Activated CD4-positive, alpha-beta T cell treated with anti-CD3 and anti-CD28 coated beads, Interleukin-2, amount 10 ng/mL, durations not matched to agents 7 days and 5 days (primary cell): ENCODE measurements at places on chromosomes 13 and 19. TPM values are rescaled to one million over a fixed set of nuclear protein-coding genes. Genes with fewer than 3 reads are reported as not detected.
A peak's percentile ranks its signal among the peaks of the same experiment; 100 is the strongest.

- DNase-seq, result no peak
Measured at GRCh38 chr19:7682175-7682855, 1.7 kb downstream of the TRAPPC5 start.

DNA sequence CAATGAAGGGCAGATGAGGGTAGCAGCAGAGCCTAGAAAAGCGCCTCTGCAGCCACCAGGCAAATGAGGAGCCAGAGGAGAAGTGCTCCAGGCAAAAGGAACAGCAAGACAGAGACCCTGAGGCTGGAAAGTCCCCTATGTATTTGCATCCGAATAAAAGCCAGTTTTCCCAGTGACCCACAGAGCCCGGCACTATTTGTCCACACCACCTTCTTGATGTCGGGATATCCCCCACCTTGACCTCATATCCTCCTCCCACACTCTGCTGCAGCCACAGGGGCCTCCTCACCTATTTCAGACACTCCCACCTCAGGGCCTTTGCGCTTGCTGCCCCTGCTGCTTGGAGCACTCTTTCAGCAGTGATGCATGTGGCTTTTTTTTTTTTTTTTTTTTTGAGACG is 6.6 kb downstream of the ATG4D start:
- DNase-seq, result no peak

- no peak for DNase-seq
Measured at GRCh38 chr13:48977286-48977625, 1.5 kb downstream of the FNDC3A start.

DNA sequence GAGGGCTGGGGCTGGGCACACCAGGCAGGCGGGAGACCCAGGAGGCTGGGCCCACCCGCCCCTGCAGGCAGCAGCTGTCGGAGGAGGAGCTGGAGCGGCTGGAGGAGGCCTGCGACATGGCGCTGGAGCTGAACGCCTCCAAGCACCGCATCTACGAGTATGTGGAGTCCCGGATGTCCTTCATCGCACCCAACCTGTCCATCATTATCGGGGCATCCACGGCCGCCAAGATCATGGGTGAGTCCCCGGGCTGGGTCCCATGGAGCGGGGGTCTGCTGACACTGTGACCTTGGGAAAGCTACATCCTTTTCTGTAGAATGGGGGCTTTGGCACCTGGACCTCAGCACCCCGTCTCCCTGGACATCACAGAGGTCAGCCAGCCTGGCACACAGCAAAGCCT is 8.1 kb downstream of the PRPF31 start:
- DNase-seq, result no peak

DNA sequence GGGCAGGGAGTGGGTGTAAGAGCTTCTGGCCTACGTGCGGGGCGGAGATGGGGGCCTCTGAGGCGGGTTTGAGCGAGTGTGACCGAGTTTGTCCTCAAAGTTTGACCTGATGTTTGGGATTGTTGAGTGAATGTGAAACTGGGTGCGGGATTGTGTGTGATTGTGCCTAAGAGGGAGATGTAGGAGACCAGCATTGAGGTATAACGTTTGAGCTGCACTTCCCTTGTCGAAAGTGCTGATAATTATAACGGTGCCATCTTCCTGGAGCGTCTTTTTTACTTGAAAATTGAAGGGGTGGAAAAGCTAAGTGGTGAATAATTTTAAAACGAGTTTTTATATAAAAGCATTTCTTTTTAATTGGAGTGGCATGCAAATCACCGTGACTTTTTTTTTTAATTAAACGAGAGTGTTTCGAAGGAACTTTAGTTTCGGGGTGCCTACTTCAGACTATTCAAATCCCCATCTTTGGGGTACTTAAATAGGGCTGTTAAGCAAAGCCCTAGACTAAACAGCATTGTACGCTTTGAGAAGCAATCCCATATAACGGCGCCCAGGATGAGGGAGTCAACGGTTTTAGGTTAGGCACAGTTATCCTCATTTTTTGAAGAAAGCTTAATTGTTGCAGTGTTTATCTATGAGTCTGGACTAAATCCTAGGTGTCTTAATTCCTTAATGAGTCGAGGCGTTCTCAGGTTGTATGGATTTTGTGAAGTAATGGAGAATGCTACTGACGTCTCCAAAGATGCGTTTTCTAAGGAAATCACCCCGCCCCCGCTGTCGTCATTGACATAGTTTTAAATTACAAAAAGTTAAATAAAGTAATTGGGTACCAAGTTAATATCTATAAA is 594 bp downstream of the ZNF146 start:
- peak; percentile 7 for DNase-seq

DNA sequence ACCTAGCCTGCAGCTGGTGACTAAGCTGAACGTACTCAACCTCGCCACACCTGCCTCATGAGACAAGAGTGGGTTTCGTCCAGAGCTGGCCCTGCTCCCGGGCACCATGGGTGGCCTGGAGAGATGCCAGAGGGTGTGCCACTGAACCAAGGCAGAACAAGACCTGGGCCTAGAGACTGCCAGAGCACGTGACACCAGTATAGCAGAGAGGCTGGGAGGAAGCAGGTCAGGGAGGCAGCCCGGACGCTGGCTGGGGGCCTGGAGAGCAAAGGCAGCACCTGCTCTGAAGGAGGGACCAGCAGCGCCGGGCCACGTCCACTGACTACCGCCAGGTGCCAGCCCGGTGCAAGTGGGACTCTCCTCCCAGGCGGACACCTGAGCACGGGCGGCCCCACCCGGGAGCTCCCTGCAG is 7.3 kb upstream of the C13orf46 start:
- DNase-seq, result no peak

GRCh38 chr19:18683109-18683957 is at the start of gene CRTC1:
Gene CRTC1 (plus strand): TSS chr19:18683680. CDS start chr19:18683703, 23 bp downstream.
- peak; percentile 93 for DNase-seq

The ZNF844 gene
- 3.6 TPM for total RNA-seq

The ZNF552 gene
- total RNA-seq, result 10.0 TPM
